Activated naive CD8-positive, alpha-beta T cell treated with anti-CD3 and anti-CD28 coated beads, Interleukin-2, amount 10 ng/mL, durations not matched to agents 7 days and 5 days (primary cell): ENCODE measurements at places on chromosomes 13 and 19. TPM values are rescaled to one million over a fixed set of nuclear protein-coding genes. Genes with fewer than 3 reads are reported as not detected.
A peak's percentile ranks its signal among the peaks of the same experiment; 100 is the strongest.

DNA sequence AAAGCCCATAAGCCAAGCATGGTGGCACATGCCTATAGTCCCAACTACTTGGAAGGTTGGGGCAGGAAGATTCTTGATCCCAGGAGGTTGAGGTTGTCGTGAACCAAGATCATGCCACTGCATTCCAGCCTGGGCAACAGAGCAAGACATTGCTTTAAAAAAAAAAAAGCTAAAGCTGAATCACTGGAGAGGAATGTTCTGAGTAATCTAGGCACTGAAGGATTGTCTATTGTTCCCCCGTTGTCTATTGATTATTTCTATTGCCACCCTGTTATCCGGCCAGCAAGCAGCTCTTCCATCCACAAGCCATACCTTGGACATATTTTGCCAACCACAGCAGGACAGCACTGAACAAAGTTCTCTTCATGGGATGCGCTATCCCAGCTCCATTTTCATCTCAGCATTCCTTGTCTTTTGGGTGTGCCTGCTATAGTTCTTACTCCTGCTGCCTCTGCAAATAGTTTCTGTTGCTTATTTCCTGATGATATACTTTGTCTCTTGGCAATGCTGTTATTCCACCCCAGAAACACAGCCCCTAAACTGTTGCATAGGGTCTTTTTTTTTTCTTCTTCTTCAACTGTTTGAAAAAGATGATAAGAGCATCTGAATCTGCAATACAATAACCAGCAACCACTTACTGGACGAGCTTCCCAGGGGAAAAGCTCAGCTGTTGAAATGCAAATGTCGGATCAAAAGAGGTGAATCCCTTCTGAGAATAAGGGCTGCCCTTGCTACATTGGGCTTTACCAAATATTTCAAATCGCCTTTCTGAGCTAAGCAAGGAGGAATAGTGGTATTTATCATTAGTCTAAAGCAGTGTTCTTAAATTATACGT lies 22.2 kb upstream of the SIAH3 start:
- H3K27ac ChIP-seq: no peak overlapping the region
- H3K36me3 ChIP-seq: no peaks in the 10 kb centered on the region
- no peaks in the 10 kb centered on the region for H3K4me1 ChIP-seq
- DNase-seq: no peak
- H3K4me3 ChIP-seq: no peak overlapping the region

Gene LGI4
- total RNA-seq: 0.44 TPM

DNA sequence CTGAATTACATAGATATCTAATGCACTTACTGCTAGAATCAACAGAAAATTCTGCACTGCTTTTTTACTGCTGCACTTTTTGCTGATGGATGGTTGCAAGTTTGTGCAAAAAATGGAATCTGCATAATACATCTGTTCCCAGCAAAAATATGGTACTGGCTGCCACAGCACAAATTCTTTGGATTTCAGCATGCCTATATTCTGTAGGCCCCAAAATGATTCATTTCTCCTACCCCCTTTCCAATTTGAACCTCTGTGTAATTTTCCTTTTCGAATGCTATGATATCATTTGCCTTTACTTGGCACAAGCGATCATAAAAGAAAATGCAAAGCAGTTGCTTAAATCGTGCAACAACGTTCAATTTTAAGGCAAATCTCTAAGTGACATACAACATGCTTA lies 524.2 kb upstream of the NBEA start:
- no peak overlapping the region for H3K27ac ChIP-seq
- no peaks in the 10 kb centered on the region for H3K4me1 ChIP-seq
- no peak overlapping the region for H3K4me3 ChIP-seq
- no peaks in the 10 kb centered on the region for H3K27me3 ChIP-seq
- H3K36me3 ChIP-seq: no peaks in the 10 kb centered on the region

GRCh38 chr13:35953537-35954206 lies 177.5 kb downstream of the DCLK1 start:
- no peaks in the 10 kb centered on the region for H3K36me3 ChIP-seq
- no peak overlapping the region for H3K4me3 ChIP-seq
- no peak overlapping the region for H3K27ac ChIP-seq
- DNase-seq: no peak

- no peak overlapping the region for H3K27ac ChIP-seq
- H3K4me3 ChIP-seq: no peak overlapping the region
- no peak for DNase-seq
Measured at GRCh38 chr13:73870970-73871935, 263.0 kb downstream of the KLF12 start.

Gene SIGLECL1
- total RNA-seq: not detected

Gene ZNF90
- 21.0 TPM for total RNA-seq

DNA sequence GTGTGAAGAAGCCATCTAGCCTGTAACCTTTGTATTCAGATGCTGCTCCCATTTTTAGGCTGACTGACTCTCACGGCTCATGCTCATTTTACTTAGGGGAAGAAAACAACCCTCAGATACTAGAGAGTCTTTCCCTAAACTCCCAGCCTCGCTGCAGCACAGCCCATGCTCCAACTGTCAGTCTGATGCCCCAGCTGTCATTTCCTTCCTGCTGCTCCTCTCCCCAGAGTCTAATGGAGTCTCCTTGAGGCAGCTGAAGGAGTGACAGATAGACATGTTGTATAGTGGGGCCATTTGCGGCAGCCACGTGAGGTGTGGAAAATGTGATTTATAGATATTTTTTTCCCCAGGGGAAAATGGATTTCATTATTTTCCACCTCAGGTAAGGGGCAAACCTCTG lies 59.2 kb upstream of the OLFM4 start:
- H3K4me3 ChIP-seq: no peak overlapping the region
- no peak for DNase-seq
- no peaks in the 10 kb centered on the region for H3K36me3 ChIP-seq
- no peaks in the 10 kb centered on the region for H3K4me1 ChIP-seq
- H3K27ac ChIP-seq: no peak overlapping the region

DNA sequence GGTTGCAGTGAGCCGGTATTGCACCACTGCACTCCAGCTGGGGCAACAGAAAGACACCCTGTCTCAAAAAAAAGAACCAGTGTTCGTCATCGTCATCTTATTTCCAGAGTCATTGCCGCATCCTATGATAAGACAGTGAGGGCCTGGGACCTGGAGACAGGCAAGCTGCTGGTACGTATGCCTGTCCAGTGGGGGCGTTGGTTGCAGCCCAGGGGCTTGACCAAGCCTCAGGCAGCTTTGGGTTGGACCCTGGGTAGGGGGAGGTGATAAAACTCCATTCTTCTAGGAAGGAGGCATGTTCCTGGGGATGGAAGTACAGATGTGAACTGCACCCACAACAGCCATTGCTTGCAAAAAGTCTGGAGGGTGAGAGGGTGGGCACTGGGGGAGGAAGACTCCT lies 15.6 kb downstream of the WDR88 start:
- no peaks in the 10 kb centered on the region for H3K36me3 ChIP-seq
- no peak overlapping the region for H3K27ac ChIP-seq
- H3K4me3 ChIP-seq: no peak overlapping the region
- no peak for DNase-seq

Gene FLT1
- total RNA-seq: 1.1 TPM

Gene SAE1
- total RNA-seq: 108 TPM

DNA sequence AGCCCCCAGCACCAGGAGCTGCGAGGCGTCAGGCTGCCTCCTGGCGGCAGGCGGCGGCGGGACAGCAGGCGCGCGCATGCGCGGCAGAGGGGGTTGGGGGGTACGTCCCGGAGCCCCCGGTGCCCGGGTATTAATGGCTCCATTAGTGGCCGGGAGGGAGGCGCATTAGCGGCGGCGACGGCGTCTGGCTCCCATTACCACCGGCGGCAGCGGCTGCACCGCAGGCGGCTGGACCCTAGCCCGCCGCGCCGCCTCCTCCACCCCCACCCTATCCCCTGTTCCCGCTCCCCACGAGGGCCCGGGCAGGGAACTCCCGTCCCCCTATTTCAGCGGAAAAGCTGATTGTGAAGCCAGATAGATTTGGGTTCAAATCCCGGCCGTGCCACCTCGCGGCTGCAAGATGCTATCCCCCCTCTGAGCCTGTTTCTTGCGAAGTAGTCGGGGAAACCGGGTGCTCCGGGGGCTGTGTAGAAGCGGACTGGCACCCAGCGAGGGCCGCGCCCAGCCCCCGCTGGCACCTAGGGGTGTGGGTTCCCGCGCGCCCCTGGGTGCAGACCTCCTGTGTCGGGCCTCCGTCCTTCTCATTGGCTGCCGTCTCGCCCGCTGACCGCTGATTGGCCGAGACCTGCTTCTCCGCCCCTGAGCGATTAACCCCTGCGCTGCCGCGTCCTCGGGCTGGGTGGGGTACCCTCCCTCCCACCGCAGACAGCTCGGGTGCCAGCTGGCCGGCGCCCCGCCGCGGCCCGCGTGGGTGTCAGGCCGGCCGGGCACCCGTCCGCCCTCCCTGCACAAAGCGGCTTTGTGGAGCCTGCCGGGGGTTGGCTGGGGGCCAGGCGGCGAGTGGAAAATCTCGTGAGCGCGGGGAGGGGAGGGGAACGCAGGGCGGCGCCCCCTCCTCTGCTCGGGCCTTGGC lies 11.1 kb downstream of the CIC start:
- peaks cover 49% of the 10 kb centered on the region for H3K4me1 ChIP-seq
- H3K4me3 ChIP-seq: peak overlapping the region; percentile 97
- peak overlapping the region; percentile 97 for H3K27ac ChIP-seq
- peak; percentile 91 for DNase-seq
- no peaks in the 10 kb centered on the region for H3K27me3 ChIP-seq
- peaks cover 8% of the 10 kb centered on the region for H3K36me3 ChIP-seq

DNA sequence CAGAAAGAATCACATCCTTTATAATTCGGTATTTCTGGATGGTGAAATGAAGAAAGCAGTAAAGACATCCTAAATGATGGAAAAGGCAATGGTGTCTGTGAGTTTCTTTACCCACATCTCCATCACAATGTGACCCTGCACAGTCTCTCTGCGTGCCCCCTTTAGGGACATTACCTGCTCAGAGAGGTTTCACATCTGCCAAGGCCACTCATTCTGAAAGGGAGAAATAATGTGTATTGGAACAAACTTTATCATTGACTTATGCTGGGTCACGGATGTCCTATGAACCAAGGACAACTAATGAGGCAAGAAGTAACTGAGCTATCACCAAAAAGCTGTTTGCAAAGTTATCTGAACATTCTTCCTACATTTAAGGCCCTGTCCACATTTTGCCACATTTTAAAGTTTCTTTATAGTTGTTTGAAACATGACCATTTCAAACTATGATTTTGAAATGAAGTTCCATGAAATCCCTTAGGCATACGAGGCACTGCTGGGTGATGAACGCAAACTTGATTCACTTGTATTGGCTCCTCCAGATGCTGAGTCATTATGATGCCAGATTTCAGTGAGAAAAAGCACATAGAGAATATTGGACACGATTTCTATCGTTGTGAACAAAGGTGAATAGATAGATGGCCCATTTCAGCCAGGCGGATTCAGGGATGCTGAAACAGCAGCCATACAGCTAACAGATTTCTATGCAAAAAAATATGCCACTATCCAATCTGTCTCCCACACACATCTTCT lies 63.5 kb upstream of the HMGB1 start:
- no peaks in the 10 kb centered on the region for H3K27me3 ChIP-seq
- no peaks in the 10 kb centered on the region for H3K36me3 ChIP-seq
- H3K4me3 ChIP-seq: no peak overlapping the region
- H3K27ac ChIP-seq: no peak overlapping the region
- H3K4me1 ChIP-seq: peaks cover 8% of the 10 kb centered on the region

GRCh38 chr13:99421758-99422585 lies 79.3 kb upstream of the TM9SF2 start:
- peaks cover 67% of the 10 kb centered on the region for H3K4me1 ChIP-seq
- no peak for DNase-seq
- H3K27me3 ChIP-seq: no peaks in the 10 kb centered on the region
- H3K36me3 ChIP-seq: peaks cover 1% of the 10 kb centered on the region
- H3K27ac ChIP-seq: peak overlapping the region; percentile 39
- H3K4me3 ChIP-seq: peak overlapping the region; percentile 9

Gene CEACAM3
- not detected for total RNA-seq

Gene LILRA6
- total RNA-seq: 0.64 TPM

DNA sequence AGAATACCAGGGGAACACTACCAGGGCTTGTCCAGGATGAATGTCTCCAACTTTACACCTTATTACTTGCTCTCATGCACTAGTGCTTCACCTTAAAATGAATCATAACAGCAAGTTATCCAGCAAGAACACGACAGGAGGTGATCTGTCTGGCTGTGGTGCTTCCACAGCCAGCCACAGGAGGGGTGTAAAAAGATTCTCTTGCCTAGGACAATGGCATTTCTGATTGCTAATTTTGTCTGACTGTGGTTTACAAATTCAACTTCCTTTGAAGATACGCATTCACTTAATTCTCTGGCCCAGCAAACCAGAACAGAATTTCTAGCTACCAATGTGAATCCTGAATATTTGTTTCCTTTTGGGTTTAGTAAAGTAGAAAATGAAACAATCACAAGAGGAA lies 23.1 kb upstream of the COG3 start:
- peaks cover 4% of the 10 kb centered on the region for H3K27me3 ChIP-seq
- no peaks in the 10 kb centered on the region for H3K36me3 ChIP-seq
- H3K4me1 ChIP-seq: peaks cover 21% of the 10 kb centered on the region
- peak overlapping the region; percentile 40 for H3K27ac ChIP-seq
- no peak overlapping the region for H3K4me3 ChIP-seq

DNA sequence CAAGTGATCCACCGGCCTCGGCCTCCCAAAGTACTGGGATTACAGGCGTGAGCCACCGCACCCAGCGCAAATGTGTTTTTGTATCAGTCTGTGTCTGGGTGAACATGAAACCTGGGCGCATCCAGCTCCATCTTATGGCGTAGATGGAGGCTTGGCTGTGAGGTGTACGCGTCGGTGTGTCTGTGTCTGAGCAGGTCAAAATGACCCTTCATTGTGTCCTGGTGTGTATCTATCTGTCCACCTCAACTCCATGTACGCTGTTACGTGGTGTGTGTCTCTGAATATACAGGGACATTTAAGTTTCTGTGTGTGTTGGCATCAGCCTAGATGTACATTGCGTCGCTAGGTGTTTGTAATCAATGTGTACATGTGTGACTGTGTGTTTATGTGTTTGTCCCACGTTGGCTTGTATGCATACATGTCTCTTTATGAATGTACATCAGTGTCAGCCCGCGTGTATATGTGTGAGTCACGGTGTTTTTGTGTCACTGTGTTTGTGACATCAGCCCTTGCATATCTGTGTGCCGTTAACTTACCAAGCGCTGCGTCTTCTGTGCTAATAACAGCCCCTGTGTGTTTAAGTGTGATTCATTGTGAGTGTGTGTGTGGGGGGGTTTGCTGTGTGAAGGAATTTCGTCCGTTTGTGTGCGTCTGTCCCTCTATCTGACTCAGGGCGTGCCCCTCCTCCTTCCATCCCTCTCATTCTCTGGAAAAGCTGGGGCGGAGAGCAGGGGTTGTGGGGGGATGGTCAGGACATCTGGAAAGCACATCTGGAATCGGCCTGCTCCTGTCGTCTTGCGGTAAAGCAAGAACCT lies 6.4 kb downstream of the AXL start:
- H3K27me3 ChIP-seq: peaks cover 25% of the 10 kb centered on the region
- peak overlapping the region; percentile 44 for H3K27ac ChIP-seq
- peak overlapping the region; percentile 74 for H3K4me3 ChIP-seq

Gene NAPSA
- total RNA-seq: 5.4 TPM

DNA sequence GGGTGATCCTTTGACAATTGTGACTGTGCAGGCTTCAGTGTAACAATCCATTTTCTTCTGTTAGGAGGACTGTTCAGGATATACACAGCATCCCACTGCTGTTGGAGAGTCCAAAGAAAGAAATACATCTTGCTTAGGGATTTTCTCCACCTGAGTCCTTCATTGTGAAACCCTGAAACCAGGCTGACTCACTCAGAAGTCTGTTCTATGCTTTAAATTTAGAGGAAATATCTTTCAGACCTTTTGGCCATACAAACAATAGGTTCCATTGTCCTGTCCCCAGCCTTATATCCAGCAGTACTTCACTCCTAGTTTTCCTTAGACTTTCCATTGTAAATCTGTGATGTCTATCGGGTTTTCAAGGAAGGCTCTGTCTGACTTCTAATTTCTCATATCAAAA lies 379.1 kb downstream of the SUCLA2 start:
- H3K4me1 ChIP-seq: no peaks in the 10 kb centered on the region
- H3K4me3 ChIP-seq: no peak overlapping the region
- peaks cover 3% of the 10 kb centered on the region for H3K27me3 ChIP-seq
- H3K36me3 ChIP-seq: no peaks in the 10 kb centered on the region
- no peak for DNase-seq
- no peak overlapping the region for H3K27ac ChIP-seq
